CD4-positive, alpha-beta T cell treated with Interleukin-4 for 4 hours (primary cell): ENCODE measurements at places on chromosomes 13 and 19.

- no peak for DNase-seq
These were observed 84.3 kb upstream of the NBEA start for GRCh38 chr13:34857558-34858325.

DNA sequence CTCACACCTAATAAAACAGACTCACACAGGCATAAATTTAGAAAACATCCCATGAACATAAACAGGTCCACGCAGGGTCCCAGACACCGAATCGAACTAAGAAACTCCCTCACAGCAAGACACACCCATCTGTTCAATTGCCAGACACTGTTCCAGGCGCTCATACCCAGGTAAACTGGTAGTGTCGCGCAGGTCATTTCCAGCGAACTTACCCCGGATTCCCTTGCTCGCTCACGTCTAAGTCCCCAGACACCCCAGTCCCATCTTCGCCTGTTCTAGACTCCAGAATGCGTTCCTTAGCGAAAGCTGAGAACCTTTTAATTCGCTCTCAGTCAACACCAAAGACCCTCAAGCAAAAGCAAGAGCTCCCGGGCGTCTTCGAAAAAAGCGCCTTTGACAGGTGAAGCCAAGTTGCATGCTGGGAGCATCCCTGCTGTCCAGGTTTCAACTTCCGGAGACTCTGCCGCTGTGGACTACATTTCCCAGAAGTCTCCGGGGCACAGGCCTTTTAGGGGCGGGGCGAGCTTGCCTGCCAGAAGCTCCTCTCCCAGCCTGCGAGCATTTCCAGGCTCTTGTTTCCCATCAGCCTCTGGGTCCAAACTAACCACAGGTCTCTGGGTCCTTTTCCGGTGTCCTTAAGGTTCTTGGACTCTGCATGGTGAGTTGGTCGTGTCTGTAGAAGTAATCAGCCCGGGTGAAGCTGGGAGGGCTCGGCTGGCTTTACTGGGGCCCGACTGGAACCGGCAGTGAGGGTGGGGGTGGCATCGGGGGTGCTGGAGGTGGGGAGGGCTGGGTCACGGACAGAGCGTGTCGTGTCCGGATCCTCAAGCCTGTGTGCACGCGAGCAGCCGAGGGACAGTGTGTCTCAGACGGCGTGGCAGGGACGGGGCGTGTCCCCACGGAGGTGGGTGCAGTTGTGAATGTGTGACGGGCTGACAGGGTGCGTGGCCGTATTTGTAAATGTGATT lies at the start of gene ZNF283:
Gene ZNF283, plus strand, starts transcription at position 535 of the 968 bp plus-strand sequence. CDS start 6,184 bp downstream, outside the sequence.
- DNase-seq, result peak; percentile 85

DNA sequence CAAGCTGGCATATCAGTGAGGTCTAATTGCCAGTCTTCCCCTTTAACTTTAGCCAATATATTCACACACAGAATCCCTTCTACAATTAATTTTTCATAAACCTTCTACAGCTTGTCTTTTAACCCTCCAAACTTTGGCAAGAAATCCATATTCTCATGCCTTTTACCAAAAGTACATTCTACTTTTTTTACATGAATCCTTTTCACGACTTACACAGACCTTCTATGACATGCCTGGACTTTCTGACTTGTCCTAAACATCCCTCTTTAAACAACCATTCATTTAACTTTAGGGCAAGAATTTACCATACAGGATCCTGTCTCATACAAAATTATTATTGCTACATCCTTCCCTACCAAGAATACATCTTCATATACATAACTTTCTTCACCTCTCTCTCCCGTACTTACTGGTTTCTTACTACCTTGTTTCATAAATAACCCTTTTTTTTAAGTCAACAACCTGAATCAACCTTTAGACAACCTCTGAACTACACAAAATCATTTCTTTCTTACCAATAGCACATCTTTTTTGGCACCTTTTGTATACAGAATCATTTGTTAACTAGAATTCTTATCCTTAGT lies 23.5 kb downstream of the ZNF544 start:
- no peak for DNase-seq

- DNase-seq, result no peak
These were observed 1.7 kb downstream of the ZNF160 start for GRCh38 chr19:53101518-53101917.

GRCh38 chr19:58380037-58380661 lies 681 bp downstream of the ZNF837 start:
- DNase-seq, result no peak

DNA sequence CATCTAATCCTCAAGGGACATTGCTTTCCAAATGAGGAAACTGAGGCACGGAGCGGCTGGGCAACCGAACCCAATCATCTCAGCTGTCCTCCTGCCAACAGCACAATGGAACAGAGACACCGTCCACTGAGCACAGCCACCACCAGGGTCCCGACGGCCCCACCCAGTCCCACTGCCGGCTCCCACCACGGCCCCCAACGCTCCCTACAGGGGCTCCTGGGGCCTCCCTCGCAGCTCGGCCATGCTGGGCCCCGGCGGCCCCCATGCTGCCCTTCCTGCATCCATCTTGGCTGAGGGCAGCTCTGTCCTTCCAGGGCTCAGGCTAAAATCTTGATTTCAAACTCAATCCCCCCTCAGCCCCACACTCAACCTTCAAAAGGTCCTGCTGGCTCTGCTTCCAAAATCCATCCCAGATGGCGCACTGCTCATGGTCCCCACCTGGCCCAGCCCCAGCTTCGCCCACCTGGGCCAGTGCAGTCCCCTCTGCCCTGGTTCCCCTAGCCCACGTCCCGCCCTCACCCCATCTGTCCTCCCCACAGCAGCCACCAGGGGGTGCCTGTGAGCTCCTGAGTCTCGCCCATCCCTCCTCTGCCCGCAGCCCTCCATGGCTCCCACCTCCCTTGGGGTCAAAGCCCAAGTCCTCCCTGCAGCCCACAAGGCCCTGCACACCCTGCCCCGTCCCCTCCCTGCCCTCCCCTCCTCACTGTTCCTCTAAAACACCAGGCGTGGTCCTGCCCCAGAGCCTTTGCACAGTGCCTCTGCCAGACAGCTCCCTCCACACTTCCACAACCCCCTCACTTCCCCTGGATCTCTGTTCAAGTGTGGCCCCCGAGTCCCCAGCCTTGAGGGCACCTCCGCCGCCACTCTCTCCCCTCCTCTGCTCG lies 7.9 kb downstream of the PIP5K1C start:
- DNase-seq, result peak; percentile 32

DNA sequence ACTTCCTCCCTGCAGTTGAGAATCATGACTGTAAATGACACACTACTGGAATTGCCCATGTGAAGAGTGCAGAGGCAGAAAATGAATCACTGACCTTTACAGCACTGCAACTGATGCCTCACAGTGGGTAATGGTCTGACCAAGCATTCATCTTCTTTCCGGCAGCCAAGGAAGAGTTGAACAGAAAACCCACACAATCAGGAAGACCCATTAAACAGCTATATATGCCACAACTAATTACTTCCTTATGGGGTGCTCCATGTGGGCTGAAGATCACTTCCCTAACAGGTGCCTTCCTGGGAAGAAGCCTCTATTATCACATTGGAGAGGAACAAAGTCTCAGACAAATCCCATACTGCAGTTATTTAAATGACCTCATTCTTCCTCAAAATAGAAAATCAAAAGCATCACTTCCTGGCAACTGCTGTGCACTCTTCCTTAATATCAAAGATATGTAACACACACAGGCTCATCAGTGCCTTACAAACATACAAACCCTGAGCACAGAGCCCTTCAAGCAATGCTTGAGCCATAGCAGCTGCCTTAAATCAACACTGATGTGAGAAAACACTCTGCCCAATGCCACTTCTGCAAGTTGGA lies 45.8 kb downstream of the RUBCNL start:
- DNase-seq, result peak; percentile 24

DNA sequence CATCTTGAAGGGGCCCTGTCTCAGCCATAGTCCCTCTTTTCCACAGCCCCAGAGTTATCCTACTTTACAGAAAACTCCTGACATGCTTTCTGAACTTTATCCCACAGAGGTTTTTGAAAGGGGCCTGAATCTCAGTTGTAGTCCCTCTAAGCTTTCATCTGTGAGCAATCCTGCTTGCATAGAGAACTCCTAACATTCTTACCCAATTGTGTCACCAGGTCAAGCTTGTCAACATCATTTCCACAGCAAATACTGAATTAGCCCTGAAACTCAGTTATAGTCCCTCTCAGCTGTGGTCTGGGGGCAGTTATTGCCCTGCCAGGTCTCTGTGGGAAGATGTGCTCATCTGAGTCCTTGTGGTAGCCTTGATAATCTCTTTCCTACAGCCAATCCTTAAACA lies 2190.3 kb upstream of the PCDH20 start:
- no peak for DNase-seq

- no peak for DNase-seq
These were observed 67.0 kb upstream of the SERP2 start for GRCh38 chr13:44306371-44307192.

DNA sequence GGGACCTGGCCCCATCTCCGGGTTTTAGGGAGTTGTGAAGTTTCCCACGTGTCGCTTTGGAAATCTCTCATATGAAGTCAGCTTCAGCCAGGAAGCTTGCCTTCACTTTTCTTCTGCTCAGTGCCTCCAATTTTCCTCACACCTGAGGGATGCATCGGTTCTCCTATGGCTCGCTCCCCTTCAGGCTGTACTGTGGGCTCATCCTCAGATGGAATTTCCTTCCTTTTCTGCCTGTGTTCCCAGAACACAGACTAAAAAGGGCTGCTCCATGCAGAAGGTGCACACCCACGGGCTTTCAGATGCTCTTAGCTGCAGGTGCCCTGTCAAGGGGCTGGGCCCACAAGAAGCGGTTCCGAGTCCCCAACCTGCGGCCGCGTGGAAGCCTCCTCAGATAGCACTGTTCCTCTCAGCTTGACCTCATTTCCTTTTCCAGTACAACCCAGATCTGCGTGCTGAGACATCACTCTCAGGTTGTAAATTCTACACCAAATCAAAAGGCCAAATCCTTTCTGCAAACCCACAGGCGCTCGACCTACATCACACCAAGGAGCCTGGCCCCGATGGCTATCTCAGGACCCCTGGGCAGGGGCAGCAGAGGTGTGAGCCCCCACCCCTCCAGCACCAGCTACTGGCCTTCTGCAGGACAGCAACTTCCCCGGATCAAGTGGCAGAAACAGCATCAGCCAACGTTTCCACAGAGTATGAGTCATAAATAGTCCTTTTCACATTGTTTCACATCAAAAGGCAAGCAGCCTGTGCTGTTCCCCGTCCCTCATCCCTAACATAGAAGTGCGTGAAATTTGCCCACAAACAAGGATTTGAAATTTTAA lies 275.9 kb downstream of the ZNF536 start:
- DNase-seq, result no peak

DNA sequence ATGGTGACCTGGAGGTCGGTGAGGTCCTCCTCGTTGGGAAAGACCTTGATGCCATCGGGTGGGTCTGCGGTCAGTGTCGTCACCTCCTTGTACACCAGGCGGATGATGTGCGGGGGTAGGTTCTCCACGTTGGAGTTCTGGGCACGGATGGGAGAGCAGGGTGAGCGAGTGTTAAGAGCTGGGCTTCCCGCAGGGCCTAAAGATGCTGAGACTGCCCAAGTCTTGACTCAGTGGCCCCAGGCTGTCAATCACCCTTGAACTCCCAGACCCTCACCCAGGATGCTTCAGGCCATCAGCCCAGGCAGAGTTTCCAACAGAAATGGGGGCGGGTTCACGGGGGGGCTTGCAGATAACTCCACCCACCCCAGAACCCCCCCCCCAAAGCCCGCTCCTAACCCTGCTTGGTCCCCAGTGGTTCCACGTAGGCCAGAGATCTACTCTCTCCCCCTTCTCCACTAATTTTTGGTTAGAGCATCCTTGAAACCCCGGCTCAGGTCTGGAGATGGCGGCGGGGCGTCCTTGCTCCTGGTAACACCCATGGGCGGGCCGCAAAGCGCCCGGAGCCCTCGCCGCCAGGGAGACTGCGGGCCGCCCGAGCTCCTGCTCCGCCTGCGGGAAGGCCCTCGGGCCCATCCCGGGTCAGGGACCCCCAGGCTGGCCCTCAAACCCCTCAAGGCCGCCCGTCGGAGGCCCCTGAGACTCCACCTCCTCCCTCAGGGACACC lies 600 bp downstream of the UBE2S start:
- DNase-seq, result no peak

DNA sequence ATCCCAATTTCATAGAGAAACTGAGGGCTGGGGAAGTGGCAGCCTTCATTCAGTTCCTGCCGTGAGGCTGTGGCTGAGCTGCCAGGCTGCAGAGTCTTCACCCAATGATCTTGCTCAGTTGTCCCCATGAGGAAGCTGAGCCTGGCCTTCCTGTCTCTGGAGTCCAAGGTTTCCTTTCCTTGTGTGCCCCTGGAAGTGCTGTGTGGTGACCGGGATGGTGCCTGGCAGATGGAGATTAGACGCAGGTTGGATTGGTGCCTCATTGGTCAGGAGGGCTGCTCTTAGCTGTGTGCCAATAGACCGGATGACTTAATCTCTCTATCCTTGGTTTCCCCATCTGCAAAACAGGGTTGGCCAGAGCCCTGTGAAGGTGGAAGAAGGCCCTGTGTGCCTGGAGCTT lies 24.6 kb downstream of the DNM2 start:
- DNase-seq, result no peak

GRCh38 chr19:4303819-4304537 lies 420 bp upstream of the FSD1 start:
- DNase-seq, result no peak

DNA sequence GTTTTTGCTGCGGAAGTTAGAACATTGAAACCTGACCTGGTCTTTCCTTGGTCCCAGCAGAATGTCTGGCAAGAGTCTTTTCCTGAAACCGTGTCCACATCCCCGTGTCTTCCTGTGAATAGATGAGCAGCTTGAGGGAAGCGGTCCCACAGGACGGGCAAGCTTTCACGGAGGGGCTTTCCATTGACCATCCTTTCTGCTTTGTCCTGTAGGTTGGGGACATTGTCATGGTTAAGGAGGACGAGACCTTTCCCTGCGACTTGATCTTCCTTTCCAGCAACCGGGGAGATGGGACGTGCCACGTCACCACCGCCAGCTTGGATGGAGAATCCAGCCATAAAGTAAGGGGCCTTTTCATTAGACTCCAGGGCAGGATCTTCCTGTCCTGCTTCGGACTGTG lies 126.0 kb downstream of the ATP11A start:
- no peak for DNase-seq

GRCh38 chr13:46229251-46229650 lies 17.5 kb downstream of the LRRC63 start:
- no peak for DNase-seq

DNA sequence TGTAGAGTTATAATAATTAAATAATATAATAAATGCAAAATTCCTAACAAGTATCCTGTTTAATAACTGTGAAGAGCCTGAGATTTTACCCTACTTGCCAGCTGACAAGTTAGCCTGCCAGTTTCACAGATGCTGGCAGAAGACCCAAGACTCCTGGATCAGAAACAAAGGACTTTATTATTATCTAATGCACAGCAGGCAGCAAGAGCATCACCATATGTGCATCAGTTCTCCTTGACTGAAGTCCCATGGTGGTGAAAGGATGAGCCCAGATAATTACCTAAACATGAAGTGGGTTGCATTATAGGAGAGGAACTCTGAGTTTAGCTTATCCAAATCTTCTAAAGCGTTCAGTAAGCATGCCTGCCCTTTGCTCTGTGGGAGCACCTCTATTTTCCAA lies 39.1 kb upstream of the MTIF3 start:
- DNase-seq, result no peak

DNA sequence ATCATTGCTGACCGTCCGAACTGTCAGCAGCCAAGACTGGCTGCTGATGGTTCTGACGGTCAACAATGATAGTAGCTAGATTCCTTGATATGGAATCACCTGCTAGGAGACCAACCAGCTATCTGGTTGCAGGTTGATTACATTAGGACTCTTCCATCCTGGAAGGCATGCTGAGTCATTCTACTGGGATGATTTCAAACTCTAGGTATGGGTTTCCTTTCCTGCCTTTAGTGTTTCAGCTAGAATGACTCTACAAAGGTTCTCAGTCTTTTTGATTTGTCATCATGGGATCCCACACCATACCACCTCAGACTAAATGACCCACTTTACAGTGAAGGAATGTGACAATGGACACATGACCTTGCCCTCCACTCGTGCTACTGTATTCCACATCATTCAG lies 138.1 kb upstream of the KL start:
- no peak for DNase-seq
